ENCODE measurements at places on chromosomes 11 and 22.

DNA sequence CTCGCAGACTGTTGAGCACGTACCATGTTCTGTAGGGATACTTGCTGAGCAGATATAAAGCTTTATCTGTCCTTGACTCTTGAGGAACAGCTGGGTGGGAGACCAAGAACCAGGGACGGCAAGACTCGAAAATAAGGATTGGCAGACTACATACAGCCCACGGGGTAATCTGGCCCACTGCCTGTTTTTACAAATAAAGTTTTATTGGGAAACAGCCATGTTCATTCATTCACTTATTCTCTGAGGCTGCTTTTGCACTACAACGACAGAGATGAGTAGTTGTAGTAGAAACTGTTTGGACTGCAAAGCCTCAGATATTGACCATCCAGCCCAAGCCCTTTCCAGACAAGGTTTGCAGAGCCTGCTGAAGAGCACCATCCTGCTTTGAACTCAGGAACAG is 20.3 kb upstream of the RBM4B start:
- DNase-seq: no peak

DNA sequence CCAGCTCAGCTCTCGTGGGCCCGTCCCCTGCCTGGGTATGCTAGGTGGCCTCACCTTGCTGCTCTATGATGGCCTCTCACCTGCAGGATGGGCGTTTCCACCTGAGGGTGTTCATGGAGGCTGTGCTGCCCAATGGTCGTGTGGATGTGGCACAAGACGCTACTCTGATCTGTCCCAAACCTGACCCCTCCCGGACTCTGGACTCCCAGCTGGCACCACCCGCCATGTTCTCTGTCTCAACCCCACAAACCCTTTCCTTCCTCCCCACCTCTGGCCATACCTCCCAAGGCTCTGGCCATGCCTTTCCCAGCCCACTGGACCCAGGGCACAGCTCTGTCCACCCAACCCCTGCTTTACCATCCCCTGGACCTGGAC is 2.1 kb downstream of the ZP1 start:
- DNase-seq: no peak

DNA sequence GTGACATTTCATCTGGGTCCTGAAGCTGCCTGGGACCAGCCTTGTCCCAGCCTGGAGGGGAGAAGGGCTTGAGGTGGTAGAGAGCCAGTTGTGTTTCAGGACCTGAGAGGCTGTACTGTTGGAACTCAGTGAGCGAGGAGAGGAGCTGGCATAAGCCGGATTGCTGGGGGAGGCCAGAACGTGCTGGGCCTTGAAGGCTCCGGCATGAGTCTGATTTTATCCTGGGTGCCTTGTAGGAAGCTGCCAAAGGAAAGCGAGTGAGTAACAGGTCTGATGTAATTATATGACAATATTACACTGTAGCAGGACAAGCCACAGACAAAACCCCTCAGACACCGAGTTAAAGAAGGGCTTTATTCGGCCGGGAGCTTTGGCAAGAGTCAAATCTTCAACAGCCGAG is 17.2 kb downstream of the AP2A2 start:
- no peak for DNase-seq

GRCh38 chr11:75355051-75355450 is 3.6 kb upstream of the ARRB1 start:
- no peak for DNase-seq

GRCh38 chr11:73313652-73314051 is 5.6 kb downstream of the ARHGEF17 start:
- no peak for DNase-seq

DNA sequence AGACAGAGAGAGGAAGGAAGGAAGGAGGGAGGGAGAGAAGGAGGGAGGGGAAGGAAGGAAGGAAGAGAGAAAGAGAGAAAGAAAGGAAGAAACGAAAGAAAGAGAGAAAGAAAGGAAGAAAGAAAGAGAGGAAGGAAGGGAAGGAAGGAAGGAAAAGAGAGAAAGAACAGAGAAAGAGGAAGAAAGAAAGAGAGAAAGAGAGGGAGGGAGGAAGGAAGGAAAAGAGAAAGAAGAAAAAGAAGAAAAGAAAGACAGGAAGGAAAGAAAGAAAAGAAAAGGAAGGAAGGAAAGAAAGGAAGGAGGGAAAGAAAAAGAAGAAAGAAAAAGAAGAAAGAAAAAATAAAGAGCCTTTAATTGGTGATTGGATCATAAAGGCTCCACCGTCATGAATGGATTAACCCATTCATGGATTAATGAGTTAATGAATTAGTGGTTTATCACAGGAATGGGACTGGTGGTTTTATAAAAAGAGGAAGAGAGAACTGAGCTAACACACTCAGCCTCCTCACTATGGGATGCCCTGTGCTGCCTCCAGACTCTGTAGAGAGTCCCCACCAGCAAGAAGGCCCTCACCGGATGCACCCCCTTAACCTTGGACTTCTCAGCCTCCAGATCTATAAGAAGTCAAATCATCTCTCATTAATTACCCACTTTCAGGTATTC is 9.0 kb upstream of the PLAAT2 start:
- no peak for DNase-seq

DNA sequence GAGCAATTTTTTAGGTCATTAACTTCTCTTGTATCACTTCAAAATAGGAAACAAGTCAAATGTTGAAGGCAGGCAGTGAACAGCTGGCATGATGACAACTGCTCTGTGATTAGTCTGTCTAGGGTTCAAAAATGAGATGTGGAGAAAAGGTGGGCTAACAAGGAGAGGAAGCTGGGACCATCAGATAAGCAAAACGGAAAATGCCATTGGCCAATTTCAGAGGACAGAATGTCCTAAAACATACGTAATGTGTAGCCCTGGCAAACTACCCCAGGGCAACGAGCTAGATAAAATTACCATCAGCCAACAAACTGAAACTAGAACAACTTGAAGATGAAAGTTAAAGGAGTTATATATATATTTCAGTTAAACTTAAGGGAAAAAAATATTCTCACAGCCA is 93.2 kb downstream of the RELT start:
- DNase-seq: no peak

DNA sequence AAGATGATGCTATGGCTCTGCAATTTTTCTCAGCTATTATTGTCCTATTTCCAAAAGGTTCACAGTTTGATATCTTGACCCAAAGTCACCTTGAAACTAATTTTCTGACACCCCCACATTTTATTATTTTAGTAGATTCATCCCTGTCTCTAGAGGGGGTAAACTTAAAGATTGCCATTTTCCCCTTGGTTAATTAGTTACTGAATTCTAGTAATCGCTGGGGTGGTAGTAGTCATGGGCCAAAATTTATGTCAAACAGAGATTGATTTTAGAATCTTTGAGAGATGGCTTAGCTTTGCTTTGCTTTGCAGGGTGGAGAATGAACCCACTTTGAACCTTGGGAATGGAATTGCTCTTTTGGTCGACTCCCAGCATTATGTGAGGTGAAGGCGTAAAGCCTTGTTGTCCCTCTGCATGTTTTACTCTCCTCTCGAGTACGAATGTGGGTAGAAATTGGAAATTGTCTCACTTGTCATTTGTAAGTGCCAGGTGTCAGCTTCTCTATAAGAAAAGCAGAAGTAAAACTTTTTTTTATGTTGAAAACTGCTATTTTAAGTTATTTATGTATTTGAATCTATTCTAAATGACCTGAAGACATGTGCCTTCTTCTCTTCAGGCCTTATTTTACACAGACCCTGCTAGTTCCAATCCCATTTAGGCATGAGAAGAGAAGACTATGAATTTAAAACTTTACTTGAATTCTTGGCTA is 42.4 kb upstream of the RCE1 start:
- DNase-seq: no peak

DNA sequence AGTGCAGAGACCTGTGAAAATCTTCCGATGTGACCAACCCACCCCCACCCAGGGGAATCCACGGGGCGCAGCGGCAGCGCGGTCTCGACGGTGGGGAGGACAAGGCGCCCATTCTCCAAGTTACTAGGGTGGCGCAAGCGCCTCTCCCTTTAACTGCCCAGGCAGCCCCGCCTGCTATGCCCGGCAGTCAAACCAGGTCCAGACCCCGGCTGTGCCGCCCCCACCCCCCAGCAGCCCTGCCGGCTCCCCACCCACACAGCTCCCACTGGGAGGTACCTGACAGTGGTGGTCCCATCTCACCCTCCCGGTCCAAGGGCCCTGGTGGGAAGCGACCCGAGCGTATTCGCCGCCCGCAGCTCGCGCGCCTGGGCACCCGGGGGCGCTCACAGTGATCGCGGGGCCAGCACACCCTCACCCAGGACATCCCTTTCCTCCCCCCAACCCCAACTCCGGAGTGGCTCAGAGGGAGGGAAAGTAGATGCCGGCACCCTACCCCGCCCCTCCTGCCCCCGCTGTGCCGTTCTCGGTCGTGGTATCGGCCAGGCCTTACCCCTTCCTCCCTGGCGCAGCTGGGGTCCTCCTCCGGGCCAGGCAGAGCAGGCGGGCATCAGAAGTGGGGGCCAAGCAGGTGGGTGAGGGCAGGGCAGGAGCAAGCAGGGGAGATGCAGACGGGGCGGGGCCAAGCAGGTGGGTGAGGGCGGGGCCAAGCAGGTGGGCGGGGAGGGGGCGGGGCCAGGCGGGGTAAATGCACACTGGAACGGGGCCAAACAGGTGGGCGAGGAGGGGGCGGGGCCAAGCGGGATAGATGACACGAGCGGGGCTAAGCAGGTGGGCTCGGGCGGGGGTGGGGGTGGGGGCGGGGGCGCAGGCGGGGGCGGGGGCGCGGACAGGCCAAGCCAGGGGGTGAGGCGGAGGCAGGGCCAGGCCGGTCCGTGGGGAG is at the start of gene TRPM5:
TSS of gene TRPM5 (minus strand) at position 634 of the 940 bp plus-strand sequence. CDS start 21,478 bp downstream, outside the sequence.
- no peak for DNase-seq

DNA sequence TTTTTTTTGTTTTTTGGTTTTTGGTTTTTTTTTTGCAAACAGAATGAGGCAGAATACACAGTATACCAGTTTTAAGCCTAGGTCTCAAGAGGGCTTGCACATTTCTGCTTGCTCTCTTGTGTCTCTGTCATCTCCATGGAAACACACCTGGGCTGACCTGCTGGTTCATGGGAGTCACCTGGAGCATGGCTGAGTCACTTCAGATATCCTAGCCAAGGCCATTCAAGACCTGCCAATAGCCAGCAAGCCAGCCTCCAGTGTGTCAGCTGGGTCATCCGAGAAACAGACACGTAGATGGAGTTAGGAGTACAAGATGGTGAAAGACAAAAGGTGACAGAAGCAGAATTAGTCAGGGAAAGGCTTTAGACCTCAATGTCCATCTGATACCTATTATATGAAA is 124.2 kb upstream of the SEZ6L start:
- DNase-seq: no peak

DNA sequence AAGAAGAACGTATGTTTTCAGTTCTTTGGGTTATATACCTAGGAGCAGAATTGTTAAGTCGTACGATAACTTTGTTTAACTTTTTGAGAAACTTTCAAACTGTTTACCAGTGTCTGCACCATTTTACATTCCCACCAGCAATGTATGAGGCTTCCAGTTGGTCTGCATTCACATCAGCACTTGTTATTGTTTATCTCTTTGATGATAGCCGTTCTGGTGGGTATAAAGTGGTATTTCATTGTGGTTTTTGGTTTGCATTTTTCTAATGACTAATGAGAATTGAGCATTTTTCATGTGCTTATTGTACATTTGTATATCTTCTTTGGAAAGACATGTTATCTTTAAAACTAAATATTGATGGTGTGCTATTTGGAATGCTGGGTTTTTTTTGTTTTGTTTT is 59.8 kb downstream of the KDM2A start:
- no peak for DNase-seq

DNA sequence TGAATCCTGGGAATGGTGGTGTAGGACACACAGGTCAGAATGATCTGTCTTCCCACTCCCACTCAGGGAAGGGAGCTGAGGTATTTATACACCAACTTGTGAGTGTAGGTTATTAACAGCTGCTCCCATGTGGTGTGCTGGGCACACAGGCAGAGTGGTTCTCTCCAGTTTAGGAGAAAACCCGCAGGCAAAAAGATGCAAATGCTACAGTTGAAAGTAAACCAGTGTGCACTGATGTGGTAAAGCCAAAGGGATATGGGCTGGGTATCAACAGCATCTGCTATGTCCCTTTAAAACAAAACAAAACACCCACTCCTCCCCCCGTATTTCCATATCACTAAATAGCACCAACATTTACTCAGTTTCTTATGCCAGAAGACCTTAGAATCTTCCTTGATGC is 75.4 kb upstream of the SYT13 start:
- no peak for DNase-seq

- DNase-seq: peak; percentile 60
These were observed 20.7 kb downstream of the ELF5 start for GRCh38 chr11:34492806-34493414.

DNA sequence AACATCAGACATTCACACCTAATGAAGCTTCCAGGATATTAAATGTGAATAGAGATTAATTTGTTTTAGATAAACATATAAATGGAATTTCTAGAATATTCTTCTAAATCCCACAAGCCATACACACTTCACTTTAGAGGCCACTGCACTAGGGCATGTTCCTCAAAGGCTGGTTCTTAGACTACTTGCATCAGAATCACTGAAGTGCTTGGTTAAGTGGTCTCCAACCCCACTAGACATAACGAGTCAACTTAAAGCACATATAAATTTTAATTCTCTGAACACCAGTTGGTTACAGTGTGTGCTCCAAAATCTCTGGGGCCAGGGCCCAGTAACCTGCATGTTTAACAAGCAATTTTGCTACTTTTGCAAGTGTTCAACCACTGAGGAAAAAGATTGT is 7.9 kb upstream of the ALKBH8 start:
- no peak for DNase-seq

- no peak for DNase-seq
These were observed 15.5 kb downstream of the C1QTNF6 start for GRCh38 chr22:37172266-37173245.

DNA sequence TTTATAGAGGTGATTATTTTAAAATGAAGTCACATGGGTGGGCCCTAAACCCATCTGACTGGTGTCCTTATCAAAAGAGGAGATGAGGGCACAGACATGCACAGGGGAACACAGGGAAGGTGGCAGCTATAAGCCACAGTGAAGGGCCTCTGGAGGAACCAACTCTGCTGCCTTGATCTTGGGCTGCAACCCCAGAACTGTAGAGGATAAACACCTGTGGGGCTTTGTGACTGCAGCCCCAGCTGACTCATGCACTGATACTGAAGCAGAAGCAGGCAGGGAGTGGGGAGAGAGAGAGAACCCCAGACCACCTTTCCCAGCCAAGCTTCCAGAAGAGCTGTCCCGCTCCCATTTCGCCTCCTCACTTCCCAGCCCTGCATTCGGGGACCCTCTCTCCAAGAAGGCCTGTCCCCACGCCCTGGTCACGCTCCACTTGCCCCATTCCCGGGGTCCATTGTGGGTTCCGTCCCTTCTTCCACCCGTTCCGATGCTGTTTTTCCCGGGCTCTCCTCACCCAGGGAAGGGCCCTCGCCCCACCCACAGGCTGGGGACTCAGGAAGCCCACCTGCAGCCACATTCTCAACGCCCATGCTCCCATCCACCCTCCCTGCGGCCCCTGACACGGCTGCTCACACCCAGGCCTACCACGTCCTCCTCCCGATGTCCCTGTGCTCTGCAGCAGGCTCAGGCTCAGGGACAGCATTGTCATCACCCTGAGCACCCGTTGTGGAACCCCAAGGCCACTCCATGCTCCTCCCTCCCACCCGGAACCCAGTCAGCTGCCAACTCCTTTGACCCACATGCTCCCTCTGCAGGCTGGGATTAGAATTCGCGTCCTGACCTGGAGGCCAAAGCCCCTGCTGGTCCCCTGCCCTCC is 90.8 kb upstream of the SHANK2 start:
- peak; percentile 44 for DNase-seq

Measured in neuronal stem cell (in vitro differentiated cells).